ENCODE measurements at places on chromosomes 11 and 22.

DNA sequence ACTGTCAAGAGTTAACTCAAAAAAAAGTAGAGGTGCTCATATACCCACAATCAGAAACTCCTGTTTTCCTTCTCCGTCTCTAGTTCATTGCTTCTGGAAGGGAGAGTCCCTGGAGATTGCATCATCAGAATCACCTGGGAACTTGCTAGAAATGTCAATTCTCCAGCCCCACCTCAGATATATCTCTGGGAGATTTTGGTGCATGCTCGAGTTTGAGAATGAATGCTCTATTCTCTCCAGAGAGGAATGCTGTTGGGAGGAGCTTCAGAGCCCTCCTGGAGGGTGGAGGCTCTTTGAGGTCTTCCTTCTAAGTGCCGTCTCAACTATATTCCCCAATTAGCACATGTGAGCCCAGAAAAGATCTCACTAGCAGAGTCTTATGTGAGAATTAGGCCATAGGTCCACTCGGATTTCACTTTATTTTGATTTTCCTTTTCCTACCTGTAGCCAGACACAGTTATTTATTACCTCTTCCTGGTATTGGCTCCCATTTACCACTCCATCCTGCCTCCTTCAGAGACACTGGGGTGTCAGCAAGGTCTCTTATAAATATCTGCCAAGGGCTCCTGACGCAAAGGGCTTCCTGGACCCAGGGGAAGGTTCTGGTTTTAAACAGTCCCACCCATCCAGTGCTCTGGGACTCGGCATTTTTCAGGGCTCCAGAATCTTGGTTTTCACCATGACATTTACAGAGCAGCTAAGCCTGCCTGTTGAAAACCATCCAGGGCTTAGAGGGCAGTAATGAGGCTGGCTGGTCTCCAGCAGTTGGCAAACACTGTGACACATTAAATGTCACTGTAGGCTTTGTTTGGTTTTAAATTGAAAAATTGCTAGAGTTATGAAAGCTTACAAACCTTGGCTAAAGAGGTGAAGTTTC is 136.2 kb downstream of the CD44 start:
- no peak for DNase-seq

GRCh38 chr11:120985718-120986569 is 38.0 kb upstream of the TBCEL start:
- no peak for DNase-seq

DNA sequence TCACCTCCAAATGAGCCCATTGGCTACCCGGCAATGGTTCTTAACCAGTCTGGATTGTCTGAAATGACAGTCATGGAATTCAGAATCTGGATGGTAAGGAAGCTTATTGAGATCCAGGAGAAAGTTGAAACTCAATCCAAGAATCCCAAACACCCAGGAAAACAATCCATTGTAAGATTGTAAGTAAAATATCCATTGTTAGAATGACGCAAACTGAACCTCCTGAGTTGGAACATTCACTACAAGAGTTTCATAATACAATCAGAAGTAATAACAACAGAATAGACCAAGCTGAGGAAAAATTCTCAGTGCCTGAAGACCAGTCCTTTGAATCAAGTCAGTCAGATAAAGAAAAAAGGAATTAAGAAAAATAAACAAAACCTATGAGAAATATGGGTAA is 22.1 kb downstream of the OR8G5 start:
- no peak for DNase-seq

- DNase-seq: no peak
Measured at GRCh38 chr11:77353131-77353530, 51.6 kb upstream of the GDPD4 start.

DNA sequence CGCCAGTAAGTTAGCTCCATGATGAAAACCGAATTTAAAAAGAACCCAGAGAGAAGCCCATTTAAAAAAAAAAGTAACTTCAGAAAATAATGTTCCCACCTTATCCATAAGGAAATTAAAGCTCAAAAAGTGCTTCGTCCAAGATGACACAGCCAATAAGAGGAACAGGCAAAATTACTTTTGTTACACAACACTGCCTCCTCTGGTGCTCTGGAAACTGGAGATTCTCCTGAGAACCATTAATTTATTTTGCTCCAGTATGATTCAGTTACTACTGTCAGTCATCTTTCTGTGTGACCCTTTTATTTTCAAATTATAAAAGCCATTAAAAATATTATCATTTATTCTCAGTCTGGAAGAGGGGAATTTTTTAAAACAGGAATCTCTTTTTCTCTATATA is 2.0 kb downstream of the IFT27 start:
- DNase-seq: no peak

DNA sequence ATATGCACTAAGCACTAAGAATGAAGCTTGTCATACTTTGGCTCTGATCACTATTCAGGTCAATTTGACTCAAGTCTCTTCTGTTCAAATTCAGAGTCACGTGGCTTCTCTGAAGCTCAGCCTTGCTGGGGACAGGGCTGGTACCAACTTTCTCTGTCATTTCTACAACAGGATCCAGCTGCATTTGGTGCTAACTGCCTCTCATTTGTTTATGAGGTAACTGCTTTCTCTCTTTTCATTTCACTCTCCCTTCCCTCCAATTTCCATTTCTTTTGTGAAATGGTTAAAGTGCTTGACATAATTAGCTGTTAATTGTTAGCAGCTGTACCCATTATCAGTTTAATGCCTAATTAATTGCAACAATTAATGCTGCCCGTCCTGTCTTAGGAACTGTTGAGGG is 259.7 kb upstream of the PLET1 start:
- DNase-seq: no peak

- no peak for DNase-seq
Measured at GRCh38 chr11:10477690-10478046, 22.6 kb downstream of the AMPD3 start.

DNA sequence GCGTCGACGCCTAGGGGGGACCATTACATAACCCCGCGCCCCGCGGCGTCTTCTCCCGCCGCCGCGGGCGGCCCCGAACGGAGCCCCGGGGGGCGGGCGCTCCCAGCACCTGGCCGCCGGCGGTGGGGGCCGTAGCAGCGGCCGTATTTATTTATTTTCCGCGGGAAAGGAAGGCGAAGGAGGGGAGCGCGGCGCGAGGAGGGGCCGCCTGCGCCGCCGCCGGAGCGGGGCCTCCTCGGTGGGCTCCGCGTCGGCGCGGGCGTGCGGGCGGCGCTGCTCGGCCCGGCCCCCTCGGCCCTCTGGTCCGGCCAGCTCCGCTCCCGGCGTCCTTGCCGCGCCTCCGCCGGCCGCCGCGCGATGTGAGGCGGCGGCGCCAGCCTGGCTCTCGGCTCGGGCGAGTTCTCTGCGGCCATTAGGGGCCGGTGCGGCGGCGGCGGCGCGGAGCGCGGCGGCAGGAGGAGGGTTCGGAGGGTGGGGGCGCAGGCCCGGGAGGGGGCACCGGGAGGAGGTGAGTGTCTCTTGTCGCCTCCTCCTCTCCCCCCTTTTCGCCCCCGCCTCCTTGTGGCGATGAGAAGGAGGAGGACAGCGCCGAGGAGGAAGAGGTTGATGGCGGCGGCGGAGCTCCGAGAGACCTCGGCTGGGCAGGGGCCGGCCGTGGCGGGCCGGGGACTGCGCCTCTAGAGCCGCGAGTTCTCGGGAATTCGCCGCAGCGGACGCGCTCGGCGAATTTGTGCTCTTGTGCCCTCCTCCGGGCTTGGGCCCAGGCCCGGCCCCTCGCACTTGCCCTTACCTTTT is at the start of gene EP300:
TSS of gene EP300 (plus strand) at position 570 of the 795 bp plus-strand sequence. CDS start 413 bp downstream, outside the sequence.
- peak; percentile 79 for DNase-seq

DNA sequence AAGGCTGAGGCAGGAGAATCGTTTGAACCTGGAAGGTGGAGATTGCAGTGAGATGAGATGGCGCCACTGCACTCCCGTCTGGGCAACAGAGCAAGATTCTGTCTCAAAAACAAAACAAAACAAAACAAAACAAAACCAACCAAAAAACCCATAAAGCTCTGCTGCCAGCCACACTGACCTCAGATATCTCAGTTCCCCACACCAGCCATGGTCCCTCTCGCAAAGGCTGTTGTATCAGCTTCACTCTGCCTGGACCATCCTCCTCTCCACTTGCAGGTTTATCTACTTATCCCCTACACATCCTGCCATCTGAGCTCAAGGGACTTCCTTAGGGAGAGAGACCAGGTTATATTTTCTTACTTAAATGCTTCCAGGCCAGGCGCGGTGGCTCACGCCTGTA is 11.1 kb downstream of the BACE1-AS start:
- no peak for DNase-seq

- no peak for DNase-seq
Measured at GRCh38 chr11:124740277-124740882, 638 bp downstream of the NRGN start.

DNA sequence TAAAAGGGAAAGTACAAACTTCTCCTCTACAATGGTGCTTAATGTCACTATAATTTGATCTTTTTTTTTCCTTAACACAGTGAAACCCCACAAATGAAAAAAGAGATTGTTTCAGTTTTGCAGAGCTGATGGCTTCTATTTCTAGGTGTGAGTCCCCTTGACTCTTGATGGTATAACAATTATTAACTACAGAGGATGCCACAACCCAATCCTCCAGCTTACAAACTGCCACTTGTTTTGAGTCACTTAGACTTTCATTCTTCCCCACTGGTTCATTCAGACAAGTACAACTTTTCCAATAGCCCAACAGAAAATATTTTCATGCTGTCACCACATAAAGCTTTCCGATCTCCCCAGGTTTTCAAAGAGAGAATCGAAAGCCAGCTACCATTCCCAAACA is 812.2 kb downstream of the LRRC4C start:
- DNase-seq: no peak

- no peak for DNase-seq
Measured at GRCh38 chr11:123742724-123743120, 1.3 kb upstream of the ZNF202 start.
